ENCODE measurements at places on chromosomes 2 and 18.
A peak's percentile ranks its signal among the peaks of the same experiment; 100 is the strongest.

GRCh38 chr2:10180229-10180628 lies 57.7 kb downstream of the RRM2 start:
- no peak for DNase-seq

GRCh38 chr2:238646281-238646680 lies 201.6 kb upstream of the TWIST2 start:
- DNase-seq = no peak

DNA sequence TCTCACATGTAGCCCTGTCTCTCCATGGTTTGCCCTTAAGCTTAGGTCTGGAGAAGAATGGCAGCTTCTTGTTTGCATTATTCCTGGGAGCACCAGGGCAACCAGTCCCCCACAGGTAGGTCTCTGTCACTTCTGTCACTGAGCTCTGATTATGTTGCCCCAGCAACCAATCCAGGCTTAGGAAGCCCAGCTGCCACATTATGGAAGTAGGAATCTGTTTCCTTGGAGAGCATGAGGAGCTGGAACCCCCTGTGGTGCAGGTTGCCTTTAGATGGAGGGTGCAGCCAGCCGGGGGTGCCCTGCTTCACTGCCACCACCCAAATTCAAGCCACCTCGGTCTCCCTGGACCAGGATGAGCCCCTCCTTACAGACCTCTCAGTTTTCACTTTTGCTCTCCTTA lies 4.8 kb downstream of the RESP18 start:
- DNase-seq = no peak

DNA sequence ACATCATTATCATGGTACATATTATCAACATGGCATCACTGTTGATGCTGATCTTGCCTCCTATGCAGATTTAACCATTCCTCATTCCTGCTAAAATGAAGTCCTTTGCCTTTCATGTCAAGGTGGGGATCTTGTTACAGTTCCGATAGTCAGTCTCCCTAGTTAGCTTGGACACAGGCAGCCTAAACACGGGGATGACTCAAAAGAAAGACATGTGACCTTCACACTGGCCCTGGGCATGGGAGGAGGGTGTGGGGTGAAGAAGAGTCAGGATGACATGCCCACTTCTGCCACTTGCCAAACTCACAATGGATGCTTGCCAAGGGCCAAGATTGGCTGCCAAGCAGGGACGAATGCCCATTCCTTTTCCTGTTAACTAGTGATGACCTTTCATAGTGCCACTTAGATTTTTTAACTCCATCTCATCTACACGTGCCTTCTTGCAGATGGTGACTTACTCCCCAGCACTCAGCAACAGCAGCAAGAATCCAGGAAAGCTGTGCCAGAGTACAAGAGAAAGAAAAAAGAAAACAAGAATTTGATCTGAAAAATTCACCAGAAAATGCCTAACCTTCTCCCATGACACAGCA lies 13.9 kb upstream of the SLC1A4 start:
- peak; percentile 94 for DNase-seq

- DNase-seq = no peak
These were observed 50.8 kb downstream of the AGAP1 start for GRCh38 chr2:235544689-235544969.

GRCh38 chr2:215442401-215442787 lies 6.5 kb upstream of the FN1 start:
- DNase-seq = no peak

- no peak for DNase-seq
These were observed 861 bp upstream of the SEMA4C start for GRCh38 chr2:96870626-96871255.

DNA sequence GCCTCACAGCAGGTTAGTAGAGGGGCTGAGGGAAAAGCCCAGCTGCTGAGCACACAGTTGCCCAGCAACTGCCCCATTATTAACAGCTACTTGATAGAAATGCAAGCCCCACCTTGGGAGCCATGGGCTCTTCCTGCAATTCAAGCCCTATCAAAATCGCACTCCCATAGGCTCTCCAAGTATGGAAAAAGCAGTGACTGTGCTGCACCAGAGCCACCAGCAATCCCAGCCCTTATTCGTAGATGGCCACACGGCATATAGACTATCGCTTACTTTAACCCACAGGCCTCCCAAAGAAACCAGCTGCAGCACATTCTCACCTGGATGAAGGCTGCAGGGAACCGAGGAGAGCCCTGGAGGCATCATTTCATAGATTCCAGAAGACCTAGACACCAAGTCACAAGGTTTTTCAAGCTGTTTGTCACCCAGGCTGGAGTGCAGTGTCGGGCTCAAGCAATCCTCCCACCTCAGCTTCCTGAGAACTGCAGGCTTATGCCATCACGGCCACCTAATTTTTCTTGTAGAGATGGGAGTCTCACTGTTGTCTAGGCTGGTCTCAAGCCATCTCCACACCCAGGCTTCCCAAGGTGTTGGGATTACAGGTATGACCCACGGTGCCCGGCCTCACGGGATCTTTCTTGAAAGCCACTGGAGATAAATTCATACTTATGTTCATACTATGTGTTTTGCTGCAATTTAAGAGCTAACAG lies 11.3 kb downstream of the NCL start:
- DNase-seq = peak; percentile 17

Measured in RCC 7860 (cell line).